Substantia nigra (tissue), 51 donors: ENCODE measurements at places on chromosomes 5 and 9.

DNA sequence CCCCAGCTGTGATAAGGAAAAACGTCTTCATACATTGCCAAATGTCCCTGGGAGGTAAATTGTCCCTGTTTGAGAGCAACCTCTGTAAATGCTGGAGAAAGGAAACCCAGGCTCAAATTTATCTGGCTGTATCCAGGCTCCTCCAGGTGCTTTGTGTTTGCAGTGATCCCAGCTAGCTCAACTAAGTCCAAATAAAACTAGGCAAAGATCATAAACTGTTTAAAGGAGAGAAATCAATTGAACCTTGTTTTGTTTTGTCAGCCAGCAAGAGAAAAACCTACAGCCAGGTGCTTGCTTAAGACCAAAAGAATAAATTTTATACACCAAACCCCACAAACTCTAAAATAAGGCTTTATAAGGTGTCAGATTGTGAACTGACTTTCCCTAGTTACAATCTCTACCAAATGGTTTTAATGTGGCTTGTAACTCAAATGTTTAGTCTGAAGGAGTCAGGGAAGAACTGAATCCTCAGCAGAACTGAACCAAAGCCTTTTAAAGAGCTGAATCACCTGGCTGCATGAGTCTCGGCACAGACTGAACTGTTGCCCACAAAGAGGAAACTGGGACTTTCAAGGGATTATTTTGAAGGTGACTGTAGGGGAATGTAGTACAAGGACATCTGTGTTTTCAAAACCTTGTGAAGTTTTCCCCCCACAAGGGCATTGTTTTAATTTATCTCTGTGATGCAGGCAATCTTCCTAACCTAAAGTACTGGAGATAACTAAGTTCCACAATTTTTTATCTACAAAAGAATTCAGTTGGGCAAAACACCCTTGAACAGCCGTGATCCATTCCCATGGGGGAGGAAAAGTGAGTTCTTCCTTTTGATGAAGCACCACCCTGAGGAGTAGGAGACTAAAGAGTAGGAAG, 201.7 kb upstream of the TARS1 start:
- DNase-seq = no peak

GRCh38 chr9:75039009-75039408, 10.9 kb upstream of the CARNMT1 start:
- no peak for DNase-seq

DNA sequence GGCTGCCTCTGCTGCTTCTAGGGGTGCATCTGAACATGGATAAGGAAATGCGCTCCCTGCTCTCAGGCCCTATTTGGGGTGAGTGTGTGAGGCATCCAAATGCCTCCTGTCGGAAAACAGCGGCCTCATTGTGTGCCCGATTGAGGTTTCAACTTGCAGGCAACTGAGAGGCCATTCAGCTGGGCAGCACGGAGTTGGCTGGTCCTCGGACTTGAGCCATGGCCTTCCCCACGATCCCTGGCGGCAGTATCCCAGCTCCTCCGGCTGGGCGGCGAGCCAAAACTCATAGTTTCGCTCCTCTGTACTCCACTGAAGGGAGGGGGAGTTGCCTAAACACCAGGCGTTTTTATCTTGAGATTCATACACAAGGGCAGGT, 597.3 kb upstream of the SGCD start:
- peak; percentile 76 for DNase-seq

- no peak for DNase-seq
These were observed 49.4 kb upstream of the FKTN start for GRCh38 chr9:105508530-105508929.

GRCh38 chr5:31156631-31157160, 36.8 kb upstream of the CDH6 start:
- no peak for DNase-seq

DNA sequence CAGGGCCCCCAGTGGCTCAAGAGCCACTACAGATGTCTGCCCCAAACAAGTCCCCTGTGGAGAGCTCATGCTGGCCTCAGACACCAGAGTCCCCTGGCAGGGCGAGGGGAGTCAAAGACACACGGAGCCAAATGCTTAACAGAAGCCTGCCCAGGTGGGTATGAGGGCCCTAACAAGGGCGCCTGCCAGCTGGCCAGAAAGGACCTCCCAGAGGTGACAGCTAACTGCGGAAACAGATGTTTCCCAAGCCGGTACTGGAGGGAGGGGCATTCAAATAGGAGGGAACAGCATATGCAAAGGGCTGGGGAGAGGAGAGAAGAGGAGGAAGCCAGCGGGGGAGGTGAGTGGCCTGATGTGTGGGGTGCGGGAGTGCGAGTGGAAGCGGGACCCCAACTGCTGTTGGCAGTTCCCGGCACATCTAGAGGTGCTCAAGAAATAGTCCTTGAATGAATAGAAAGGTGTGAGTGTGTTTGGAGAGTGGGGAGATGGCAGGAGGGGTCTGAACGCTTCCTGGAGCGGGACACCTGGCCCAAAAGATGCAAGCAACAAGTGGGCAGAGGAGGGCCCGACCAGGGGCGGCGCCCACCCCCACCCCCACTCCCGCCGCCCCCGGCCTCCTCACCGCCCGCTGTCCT, 824 bp downstream of the MXD3 start:
- DNase-seq = no peak

- DNase-seq = no peak
These were observed 247.0 kb downstream of the PRELID2 start for GRCh38 chr5:145588113-145588512.

- no peak for DNase-seq
These were observed 385.2 kb upstream of the KLF4 start for GRCh38 chr9:107874591-107875369.

DNA sequence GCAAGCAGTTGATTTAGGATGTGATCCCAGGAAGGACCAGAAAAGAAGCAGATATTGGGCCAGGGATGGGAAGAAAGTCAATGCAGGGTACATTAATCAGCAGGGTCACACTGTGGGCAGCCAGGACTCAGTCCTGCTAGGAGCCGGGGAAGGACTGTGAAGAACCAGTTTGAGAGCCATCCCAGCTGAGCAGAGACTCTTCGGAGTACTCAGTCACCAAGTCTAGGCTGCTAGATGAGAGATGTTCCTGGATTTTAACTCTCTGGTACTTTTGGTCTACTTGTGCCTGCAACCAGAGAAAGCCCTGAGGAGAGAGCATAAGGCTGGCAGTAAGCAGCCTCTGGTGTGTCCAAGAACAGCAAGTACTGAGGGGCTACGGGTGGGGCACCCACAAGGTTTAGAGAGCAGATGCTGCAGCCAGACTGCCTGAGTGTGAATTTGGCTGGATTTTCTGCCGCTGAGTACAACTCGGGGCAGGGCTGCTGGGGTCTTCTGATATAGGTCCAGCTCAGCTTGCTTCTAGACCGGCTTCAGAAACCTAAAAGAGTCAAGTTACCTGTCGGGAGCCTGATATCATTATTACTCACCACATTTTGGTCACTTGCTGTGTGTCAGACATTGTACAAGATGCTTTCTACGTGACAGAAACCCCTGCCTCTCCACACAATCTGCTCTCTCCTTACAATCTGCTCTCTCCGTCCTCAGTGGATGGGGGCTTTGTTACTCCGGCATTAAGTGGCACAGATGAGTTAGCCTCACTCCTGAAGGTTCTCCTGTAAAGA, 250.2 kb upstream of the GAS1 start:
- DNase-seq = no peak

GRCh38 chr5:136191304-136192014, 1.5 kb downstream of the SMIM32 start:
- no peak for DNase-seq

DNA sequence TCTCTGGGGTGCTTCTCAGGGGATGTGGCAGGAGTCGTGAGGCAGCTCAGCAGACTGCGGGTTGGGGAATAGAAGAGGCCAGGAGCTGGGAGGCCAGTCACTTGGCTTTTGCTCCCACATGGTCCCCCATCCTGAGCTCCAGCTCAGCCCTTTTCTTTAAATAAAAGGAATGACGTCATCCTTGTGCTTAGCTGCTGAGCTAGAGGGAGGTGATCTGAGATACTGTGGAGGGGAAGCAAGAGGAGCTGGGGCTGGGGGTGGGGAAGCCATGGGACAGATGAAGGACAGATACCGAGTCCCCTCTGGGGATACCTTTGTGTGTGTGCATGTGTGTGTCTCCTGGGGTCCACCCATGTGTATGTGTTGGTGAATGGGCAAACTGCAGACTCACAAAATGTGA, 89.0 kb upstream of the ARAP3 start:
- no peak for DNase-seq

- DNase-seq = no peak
These were observed 20.3 kb downstream of the ANXA2R start for GRCh38 chr5:43019614-43020398.

- DNase-seq = no peak
These were observed 41.2 kb upstream of the RIOK2 start for GRCh38 chr5:97224112-97224750.

GRCh38 chr5:2906302-2907090, 155.0 kb upstream of the IRX2 start:
- DNase-seq = no peak

- DNase-seq = no peak
These were observed 82.3 kb downstream of the DAPK1 start for GRCh38 chr9:87579781-87580541.

DNA sequence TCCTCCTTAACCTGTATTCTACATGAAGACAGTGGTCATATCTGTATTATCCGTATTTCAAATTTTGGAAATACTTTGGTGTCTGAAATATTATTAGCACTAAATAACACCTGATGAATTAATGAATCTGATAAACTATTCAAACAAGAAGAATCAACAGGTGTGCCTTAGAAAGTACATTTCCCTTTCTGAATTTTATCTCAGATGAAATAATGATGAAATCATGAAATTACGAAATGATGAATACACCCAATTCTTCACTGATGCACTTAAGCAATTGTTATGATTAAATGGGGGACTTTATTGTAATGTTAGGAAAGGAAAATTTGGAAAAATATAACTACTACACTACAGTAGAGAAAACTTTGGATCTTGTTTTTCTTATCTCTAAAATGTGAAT, 313.6 kb downstream of the HCN1 start:
- no peak for DNase-seq

DNA sequence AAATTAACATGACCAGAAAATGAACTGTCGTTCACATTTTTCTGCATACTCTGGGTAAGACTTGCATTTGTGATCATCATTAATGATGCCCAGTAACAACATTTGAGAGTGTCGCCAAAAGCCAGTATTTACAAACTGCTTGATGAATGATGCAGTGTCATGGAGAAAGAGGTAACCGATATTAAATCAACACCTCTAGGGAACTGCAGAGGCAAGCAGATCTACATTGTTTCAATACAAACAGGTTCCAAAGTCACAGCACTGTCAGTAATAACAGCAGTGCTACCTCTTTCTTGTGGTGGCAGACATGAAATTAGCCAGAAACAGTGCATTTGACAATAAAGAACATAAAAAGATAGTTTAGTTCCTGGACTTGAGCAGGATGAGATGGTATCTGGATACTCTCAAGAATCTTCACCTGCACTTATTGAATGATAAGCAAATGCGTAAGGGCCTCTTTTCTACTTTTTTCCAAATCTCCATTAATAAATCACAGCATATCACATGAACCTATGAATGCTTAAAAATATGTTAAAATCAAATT, 456.6 kb downstream of the ARHGEF28 start:
- DNase-seq = no peak

GRCh38 chr5:84242286-84242685, 142.4 kb downstream of the EDIL3 start:
- DNase-seq = no peak
